ENCODE measurements at places on chromosomes 16 and 17.

DNA sequence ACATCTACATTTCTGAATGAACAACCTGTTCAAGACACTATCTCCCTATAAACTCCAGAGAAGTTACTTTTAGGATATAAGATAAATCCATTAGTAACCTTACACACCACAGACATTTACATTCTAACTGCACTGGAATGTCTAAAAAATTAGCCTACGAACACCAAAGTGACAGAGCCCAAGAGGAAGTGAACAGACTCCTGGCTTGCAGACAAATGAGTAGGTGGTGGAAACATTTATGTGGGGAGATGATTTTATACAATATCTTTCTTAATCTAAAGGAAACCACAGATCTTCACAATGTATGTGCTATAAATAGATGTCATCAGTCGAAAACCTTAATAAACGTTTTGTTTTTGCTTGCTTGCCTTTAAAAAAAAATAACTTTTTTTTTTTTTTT lies 18.8 kb downstream of the ZNF652 start:
- DNase-seq, result no peak

DNA sequence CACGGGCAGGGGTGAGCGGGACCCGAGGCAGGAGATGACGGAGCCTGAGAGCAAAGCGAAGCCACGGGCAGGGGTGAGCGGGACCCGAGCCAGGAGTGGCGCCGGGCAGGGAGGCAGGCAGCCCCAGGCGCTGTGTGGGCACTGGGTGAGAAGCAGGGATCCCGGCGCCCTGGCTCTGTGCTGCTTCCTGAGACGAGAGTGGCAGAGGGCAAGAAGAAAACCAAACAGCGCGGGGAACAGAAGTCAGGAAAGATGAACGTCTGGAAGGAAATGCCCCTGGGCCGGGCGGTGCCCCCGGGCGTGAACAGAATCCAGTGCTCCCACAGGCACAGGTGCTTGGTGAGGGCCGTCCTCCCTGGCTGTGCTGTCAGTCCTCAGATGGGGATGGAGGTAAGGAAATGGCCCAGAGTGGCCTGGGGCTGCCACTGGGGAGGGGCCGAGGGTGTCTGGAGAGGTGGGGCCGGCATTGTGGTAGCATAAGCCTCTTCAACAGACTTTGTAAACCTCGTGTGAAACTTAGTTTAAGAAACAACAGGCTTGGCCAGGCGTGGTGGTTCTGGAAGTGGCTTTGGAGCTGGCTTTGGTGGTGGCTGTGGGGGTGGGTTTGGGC lies 9.8 kb downstream of the ASPSCR1 start:
- no peak for DNase-seq

GRCh38 chr17:15271741-15272140 lies 6.6 kb upstream of the PMP22 start:
- no peak for DNase-seq

DNA sequence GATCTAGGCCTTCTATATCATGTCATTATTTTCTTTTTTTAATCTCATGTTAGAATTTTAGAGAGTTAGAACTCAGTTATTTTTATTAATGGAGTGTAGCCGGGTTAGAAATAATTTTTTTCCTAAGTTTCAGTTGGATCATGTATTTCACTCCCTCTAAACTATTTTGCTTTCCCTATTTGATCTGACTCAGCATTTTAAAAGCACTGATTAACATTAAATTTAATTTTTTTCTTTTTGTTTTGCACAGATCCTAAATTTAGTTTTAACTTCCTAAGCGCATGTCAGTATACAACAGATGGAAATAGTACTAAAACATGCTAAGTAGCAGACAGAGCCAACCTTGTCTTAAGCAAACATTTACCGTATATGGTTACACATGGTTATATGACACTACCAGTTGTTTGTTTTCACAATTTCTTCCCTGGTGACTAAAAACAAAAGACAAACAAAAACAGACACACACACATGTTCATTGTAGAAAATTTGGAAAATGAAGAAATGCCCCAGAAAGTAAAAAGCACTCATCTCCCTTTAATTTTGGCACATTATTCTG lies 33.6 kb upstream of the RAB11FIP4 start:
- no peak for DNase-seq

- no peak for DNase-seq
Observed at GRCh38 chr16:50303041-50303604, 36.8 kb downstream of the ADCY7 start.

GRCh38 chr16:7025616-7026190 lies 306.9 kb upstream of the RBFOX1 start:
- peak; percentile 54 for DNase-seq

- no peak for DNase-seq
Observed at GRCh38 chr17:83065660-83066542, 13.5 kb upstream of the METRNL start.

- DNase-seq, result no peak
Observed at GRCh38 chr17:78596871-78597764, 19.9 kb upstream of the DNAH17 start.

DNA sequence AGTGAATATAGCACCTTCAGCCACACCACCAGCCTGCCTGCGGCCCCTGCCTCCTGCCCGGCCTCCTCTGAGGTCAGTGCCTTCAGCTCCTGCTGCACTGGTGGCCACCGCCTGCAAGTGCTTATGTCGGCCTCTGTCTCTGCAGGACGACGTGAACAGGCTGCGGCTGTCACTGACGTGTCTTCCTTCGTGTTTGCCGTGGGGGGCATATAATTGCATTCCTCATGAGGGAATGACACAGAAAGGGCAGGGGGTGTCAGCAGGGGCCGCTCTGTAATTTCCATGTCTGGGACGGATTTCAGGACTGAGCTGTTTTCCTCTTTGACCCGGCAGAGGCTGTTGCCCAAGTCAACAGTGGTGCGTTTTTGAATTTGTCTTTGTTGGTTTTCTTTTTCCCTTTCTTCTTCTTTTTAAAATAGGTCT lies 28.5 kb downstream of the CMIP start:
- no peak for DNase-seq

DNA sequence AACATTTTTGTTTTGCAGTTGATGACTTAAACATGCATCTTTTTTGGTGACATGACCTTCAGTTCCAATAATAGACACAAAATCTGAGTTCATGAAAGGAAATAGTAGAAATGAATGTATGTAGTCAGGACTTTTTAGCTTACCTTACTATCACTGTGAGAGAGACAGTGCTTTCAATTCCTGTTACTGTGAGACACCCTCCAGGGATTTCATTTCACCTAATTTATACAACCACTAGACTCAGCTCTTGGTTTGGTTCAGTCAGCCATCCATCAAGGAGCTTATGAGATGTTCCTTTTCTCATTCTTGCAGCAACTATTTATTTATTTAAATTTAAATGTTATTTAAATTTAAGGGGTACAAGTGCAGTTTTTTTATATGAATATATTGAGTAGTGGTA lies 77.9 kb downstream of the MAP2K4 start:
- DNase-seq, result no peak

DNA sequence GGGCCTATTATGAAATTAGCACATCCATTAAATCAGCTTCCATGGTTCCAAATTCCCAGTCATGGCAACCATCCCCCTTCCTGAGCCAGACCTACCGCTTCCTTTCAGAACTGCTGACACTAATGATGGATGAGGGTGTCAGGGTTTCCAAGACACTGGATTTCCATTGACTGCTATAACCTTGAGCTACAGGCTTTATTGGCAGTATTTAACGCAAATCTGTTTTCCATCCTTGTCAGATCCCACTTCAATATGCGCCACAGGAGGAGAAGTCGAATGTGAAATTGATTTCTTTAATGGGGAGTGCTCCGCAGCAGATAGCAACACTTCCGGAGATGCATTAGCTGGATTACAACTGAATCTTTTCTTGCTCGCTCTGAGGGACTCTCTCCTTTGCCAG lies 197.1 kb downstream of the HS3ST4 start:
- no peak for DNase-seq

DNA sequence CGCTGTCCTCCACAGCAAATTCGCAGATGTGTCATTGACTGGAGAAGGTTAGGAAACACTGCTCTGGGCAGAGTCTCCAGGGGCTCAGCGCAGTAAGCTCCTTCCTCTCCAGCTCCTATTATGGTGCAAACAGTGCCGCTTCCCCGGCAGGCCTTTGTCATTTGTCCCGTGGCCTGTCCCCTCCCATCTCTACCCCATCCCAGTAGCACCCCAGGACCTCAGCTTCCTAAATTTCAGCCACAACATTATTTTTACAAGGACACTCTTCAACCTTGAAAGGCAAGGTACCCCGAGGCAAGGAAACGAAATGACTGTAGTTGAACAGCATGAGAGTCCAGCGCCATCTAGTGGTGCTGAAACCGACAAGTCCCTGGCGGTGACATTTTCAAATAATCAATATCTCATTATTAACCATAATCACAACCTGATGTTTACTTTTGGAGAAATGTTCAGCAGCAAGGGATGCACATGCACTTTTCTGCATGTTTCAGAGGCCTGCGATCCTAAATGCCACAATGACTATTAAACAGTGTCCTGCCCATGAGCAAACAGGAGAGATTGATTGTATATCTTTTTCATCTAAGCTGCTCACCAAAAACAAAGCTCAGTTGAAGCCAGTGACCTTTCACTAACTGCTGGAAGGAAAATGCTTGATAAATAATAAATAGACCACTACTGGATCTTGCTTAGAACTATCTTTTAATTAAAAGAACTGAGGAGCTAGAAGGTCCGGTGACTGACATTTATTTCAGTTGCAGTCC lies 16.5 kb downstream of the MRPS23 start:
- peak; percentile 77 for DNase-seq

DNA sequence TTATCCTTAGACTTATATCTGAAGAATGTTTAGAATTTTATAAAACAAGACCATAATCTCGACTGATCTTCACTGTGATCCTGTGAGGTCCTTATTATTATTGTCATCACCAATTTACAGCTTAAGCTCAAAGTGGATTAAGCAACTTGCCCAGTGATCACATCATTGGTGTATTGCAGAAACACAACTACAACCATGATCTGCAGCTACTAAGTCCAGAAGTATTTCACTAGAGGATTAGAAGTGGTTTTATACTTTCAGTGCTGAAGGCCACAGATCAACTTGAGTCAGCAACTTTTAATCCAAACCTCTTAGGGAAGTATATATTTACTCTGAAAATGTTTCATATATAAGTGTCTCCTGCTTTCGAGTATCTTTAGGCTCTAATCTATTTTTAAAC lies 624.3 kb upstream of the SOX9 start:
- DNase-seq, result no peak

- peak; percentile 46 for DNase-seq
Observed at GRCh38 chr16:50509521-50510341, 38.5 kb upstream of the NKD1 start.

DNA sequence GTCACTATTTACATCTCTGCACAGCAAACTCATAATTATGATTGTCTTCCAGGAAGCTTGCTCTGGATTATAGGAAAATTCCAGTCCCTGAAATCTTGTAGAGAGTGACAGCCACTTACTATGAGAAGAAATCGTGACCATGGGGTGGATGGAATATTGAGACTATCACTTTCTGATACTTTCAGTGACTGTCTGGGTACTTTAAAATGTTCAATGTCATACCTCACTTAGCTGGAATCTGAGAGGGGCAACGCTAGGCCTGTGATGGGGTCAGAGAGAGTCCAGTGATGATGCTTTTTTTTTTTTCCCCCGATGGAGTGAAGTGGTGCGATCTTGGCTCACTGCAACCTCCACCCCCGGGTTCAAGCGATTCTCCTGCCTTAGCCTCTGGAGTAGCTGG lies 32.2 kb upstream of the RGS9 start:
- no peak for DNase-seq

- no peak for DNase-seq
Observed at GRCh38 chr17:61294777-61295176, 104.9 kb upstream of the TBX2 start.

DNA sequence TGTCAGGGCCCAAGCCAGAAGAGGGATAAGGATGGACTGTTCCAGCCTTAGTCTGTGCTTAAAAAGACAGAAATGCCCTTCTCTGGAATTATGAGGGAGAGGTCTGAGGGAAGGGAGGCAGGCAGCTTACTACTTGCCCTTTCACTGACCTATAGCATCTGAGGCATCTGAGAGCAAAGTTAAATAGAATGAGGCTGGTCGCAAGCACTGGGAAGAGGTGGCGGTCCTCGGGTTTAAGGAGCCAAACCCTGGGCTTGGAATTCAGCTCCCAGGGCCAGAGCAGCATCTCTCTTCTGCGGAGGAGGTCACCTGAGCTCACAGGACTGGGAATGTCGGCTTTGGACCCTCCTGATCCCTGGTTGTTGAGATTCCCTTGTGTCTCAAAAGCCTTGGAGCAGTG lies 3.1 kb upstream of the LIMD2 start:
- no peak for DNase-seq

DNA sequence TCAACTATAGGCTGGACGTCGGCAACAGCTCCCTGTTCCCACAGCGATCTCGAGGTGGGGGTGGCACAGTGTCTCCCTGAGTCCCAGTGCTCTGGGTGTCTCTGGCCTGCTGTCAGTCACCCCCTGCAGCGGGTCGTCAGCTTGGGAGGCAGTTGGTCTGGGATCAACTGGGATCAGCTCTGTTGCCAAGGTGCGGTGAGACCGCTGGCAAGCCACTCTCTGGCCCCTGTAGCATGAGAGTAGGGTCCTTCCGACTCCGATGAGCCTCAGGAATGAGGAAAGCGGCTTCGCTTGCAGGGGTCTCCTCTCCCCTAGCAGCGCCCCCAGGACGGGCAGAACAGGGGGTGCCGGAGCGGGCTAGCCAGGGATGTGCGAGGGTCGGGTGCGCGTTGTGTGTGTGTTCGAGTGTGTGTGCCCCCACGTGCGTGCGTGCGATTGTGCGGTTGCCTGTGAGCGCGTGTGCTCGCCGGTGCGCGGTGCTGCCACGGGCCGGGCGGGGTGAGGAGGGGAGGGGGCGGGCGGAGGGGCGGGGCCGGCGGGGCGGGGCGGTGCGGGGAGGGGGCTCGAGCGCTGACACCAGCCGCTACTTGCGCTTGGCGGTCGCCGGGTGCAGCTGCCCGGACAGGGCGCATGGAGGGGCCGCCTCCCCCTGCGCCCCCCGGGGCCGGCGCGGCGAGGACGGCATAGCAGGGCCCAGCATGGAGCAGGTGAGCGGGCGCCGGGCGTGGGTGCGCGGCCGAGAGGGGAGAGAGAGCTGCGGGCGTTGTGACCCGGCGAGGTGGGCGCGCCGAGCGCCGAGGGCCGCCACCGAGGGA lies 9.4 kb upstream of the ARHGAP23 start:
- no peak for DNase-seq
